ENCODE measurements at places on chromosomes 7 and 10.

DNA sequence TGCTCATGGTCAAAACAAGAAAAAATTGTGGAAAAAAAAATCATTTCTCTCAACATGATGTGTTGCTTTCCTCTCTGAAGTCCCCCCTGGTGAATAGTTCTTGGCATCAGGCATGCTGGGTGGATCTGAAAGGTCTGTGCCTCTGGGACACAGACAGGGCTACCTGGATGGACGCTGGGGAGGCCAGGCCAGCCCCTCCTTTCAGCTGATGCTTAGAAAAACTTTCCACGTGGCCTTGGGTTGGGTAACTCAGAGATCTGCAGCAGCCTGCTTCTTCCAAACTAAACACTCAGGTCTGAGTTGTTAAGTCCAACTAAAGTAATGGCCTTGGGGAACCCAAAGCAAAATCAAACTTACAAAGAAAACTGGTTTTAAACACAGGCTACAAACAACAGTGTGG is 113.0 kb downstream of the CCDC3 start:
- no peak for DNase-seq

DNA sequence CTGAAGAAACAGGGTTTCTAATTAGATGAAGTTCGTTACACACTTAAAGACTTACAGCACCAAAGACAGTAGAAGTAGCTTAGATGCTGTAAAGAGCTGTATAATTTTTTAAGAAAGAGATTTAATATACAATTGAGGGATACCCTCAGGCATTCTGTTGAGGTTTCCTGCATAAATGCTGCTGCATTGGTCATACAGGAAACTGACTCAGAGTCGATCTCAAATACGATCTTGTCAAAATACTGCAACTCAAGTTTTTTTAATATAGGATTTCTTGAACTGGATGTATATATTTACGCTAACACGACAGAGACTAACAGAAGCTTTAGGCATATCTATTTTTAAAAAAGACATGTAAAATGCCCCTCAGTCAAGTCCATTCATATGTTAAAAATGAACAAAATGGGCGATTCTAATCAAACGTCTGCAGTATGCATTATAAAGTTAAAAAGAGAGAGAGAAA is 2.4 kb upstream of the ARID5B start:
- peak; percentile 17 for DNase-seq

- peak; percentile 87 for DNase-seq
Measured at GRCh38 chr7:139875821-139876241, 46.8 kb downstream of the TBXAS1 start.

DNA sequence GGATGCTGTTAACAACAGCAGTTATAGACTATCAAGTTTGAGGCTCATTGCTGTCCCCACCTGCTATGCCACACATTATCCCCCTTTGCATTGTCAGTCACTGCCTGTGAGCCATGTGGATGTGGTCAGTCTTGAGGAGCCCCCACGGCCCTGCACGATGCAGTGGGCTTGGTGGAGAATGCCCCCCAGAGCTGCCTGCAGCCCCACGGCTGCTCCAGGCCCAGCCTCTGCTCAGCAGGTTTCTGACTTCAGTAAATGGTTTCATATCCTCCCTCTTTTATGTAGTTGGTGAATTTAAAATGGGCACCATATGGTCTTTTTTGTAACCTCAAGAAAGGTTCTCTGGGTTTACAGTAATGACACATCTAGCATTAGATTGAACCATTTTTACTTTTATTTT is 164.1 kb downstream of the EBF3 start:
- DNase-seq, result no peak

All from ACHN (cell line).